ENCODE measurements at places on chromosomes 4 and X. TPM values are rescaled to one million over a fixed set of nuclear protein-coding genes. Genes with fewer than 3 reads are reported as not detected.

MAGEA11 gene
- not detected for total RNA-seq

GAGE12E gene
- total RNA-seq = not detected

- DNase-seq = no peak
Observed at GRCh38 chrX:105543283-105543682, 279.1 kb upstream of the NRK start.

GRCh38 chr4:8453957-8454356 is 13.4 kb downstream of the TRMT44 start:
- DNase-seq = no peak

DNA sequence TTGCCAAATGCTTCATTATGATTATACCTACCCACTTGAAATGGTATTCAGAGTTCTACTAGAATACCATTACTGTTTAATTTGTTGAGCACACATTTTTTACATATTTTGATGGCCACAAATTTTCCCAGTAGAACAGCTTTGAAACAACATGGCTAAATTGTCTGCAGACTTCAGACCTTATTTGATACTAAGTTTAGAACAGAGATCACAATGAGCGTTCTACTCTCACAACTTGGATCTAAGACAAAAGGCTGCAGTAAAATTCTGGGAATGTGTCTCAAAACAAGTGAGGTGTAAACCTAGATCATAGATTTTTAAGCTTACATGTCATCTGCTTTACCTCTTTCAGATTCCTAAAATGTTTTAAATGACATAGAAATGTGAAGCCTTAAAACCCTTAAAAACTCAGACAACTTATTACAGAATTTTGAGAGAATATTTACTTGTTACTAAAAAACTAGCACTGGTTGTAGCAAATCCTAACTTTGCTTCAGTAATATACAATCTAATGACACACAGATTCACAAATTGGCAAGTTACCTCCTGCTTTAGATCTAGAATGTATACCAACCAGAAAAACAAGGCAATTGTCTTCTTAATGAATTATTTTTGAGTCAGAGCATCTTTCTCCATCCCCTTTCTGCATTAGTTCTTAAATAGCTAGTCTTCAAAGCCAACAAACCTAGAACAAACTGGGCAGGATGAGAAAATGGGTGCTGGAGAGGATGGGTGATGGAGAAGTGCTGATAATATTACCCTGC is 243.3 kb downstream of the SLC7A11 start:
- DNase-seq = no peak

HERC6 gene
- total RNA-seq = 9.3 TPM

- DNase-seq = peak; percentile 16
Observed at GRCh38 chrX:100368167-100368566, 41.9 kb downstream of the PCDH19 start.

DNA sequence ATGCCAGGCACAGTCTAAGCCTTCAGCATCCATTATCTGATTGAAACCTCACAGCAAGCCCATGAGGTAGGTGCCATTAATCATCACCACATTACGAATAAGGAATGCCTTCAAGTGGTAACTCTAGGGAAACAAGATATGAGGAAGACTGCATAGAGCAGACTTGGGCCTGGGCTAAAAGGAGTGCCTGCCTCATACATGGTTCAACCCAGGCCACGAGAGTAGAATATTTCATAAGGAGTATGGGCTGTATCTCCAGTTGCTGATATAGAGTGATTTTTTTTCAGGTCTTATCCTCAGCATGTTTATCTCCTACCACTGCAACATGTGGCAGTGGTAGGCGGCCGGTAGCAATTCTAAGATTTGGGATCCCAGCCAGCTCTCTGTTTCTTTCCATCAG is 51.7 kb downstream of the ATP11C start:
- DNase-seq = no peak

DNA sequence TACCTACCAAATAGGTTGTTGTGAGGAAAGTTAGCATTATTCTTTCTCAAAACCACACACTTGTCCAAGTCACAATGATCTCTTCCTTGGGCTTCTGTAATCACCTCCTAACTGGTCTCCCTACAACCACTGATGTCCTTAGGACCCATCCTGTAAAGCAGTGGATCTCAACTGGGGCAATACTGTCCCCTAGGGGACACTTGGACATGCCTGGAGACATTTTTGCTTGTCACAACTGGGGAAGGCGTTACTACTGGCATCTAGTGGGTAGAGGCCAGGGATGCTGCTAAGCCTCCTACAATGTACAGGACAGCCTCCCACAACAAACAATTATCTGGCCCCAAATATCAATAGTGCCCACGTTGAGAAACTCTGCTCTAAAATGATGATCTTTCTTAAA is 118.7 kb upstream of the AP1S2 start:
- DNase-seq = peak; percentile 34

DNA sequence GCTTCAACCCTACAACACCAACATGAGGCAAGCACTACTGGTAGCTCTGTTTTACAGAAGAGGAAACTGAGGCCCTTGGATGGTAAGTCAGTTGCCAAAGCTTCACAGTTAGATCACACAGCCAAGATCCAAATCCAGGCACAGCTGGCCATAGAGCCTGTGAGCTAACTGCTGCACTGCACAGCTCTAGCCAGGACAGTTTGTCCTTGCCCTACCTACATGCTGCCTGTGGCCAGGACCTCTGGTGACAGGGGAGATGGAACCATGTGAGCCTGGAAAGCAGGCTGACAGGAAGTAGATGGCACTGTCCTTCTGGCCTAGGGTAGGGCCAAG is 257.8 kb downstream of the FBXW7 start:
- no peak for DNase-seq

PRAF2 gene
- 11.5 TPM for total RNA-seq

DNA sequence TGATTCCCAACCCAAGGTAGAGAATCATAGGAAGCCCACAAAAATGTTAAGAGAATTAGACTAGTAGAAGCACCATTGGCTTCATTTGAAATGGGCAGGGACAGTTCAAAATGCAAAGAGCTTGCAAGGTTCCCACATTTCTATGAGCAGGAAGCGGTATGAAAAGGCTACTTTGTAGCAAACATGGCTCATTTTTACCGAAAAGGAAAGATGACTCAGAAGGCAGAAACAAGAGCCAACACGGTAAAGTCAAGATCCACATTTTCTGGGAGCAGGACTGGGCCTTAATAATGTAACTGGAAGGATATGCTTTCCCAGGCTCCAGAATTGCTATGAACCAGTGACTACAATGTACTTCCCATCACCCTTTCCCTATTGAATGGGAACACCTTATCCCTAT is 89.5 kb downstream of the GLRA3 start:
- no peak for DNase-seq

- DNase-seq = no peak
Observed at GRCh38 chr4:48190839-48191238, 56.8 kb upstream of the TXK start.

SLC6A8 gene
- total RNA-seq = 0.58 TPM

PPP4R3C gene
- not detected for total RNA-seq

DNAAF6 gene
- not detected for total RNA-seq

DNA sequence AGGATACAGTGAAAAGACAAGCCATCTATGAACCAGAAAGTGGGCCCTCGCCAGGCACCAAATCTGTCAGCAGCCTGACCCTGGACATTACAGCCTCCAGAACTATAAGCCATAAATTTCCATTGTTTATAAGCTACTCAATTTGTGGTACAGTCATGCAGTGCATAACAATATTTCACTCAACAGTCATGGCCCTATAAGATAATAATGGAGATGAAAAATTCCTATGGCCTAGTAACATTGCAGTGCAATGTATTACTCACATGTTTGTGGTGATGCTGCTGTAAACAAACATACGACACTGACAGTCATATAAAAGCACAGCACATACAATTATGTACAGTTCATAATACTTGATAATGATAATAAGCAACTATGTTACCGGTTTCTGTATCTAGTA is 17.1 kb upstream of the TLR1 start:
- DNase-seq = no peak

GRCh38 chr4:9947168-9948062 is 73.9 kb downstream of the SLC2A9 start:
- no peak for DNase-seq

GRCh38 chr4:31692399-31692940 is 972.3 kb downstream of the PCDH7 start:
- DNase-seq = no peak

DNA sequence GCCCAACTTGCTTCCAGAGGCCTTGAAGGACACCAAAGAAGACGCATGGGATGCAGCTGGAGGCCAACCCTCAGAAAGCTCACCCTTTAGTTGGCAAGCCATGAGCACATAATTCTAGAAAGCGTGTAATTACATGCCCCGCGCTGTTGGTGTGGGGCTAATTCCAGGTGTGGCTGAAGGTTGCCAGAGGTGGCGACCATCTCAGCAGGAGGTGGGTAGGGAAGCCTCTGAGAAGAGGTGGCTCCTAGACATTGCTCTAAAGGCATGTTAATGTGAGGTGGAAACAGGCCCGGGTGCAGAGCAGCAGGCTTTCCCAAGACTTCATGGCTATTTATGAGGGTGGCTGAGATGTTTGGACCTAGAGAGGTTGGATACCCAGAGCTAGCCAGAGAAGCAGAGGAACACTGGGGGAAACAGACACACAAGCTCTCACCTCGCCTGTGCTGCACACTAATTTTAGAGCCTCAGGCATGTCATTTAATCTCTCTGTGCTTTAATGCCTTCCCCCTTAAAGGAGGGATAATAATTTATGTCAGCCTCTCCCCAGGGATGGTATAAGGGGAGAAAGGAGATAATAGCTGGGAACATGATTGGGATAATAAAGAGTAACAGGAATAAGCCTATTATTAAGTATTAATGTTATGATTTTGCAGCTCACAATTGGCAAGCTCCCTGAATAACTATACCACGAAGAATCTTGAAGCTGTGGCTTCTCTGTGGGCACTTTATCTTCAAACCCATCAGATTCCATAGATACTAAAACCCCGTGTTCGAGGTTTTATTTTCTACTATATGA is 60.0 kb upstream of the HELT start:
- no peak for DNase-seq

DNA sequence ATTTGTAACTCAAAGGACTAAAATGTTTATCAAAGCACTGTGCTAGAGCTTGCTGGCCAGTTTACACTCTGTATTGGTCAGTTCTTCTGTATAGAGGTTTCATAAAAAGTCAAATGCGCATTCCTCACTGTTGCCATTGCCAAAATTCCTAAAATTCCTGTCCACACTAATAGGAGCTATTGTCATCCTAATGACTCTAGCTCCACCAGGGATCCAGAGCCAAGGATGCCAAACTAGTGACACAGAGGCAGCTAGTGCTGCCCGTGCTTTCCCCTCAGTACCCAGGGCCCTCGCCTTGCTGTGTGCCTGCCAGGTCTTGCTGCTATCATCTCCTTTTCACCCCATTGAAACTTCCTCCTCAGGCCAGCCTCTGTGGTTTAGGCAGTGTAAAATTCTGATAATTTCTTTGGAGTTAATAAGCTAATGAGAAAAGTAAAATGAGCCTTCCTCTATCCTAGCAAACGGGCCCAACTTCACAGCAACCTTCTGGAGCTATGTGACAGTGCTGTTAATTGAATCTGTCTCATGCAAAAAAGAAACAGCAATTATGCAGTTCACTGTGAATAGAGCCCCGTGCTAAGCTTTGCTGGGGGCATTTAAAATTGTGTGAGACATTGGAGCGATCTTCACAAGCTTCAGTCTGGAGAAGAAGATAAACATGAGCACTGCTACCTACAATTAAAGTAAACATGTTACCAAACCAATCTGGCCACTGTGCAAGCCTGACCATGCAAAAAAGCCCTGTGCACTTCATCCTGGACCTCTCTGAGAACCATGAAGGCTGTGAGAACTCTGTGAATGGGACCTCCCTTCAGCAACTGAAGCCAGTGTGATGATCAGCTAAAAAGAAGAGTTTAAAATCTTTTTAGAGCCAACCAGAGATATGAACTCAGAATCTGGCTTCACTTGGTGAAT is 43.1 kb upstream of the FGF2 start:
- no peak for DNase-seq

DNA sequence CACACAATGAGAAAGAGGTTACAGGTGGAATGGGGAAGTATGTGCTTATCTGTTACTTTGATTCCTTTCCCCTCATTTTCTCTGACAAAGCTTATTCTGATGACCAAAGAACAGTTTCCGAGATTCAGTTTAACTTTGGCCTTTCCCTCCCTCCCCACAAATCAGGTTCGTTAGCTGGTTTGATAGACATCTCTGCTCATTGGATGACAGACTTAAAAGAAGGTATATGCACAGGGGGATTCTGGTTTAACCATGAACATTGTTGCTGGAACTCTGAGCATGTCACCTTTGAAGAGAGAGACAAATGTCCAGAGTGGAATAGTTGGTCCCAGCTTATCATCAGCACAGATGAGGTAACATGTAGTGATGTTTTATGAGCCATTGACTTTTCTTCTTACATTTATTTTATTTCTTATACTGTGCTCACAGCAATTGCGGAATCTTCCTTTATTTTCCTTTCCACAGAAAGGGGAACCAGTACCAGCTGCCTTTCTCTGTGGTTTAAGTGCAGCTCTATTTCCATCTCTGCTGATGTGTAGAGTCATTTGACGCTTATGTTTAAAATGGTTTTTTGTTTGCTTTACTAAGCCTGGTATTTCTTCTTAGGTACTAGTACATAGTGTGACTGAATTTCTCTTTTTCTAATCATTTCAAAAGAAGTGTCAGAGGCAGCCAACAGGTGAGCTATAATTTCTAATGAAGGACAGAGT is 125.0 kb downstream of the AKAP4 start:
- DNase-seq = no peak

DNA sequence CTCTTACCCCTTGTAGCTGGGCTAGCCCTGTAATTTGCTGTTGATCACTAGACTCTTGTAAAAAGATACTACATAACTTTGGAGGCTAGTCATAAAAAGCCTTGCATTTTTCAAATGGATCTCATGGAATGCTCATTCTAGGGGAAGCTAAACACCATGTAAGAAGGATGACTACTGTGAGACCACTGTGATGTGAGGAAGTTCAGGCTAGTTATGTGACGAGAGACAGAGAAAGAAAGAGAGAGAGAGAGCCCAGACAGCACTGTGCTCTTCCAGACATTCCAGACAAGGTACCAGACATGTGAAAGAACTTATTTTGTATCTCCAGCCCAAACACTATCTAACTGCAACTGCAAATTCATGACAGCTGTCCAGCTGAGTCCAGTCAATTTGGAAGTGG is 404.6 kb upstream of the PITX2 start:
- DNase-seq = no peak

MUC7 gene
- not detected for total RNA-seq

GRCh38 chrX:24257011-24257410 is 56.9 kb downstream of the SUPT20HL2 start:
- DNase-seq = no peak

GRCh38 chr4:36333303-36333877 is 52.0 kb downstream of the DTHD1 start:
- DNase-seq = no peak

USP17L25 gene
- not detected for total RNA-seq

S100P gene
- total RNA-seq = 1.9 TPM

CFP gene
- total RNA-seq = 4.7 TPM

GRCh38 chr4:168755598-168756477 is 254.2 kb downstream of the CBR4 start:
- DNase-seq = no peak

GRIPAP1 gene
- 63.3 TPM for total RNA-seq

CT83 gene
- not detected for total RNA-seq

- DNase-seq = no peak
Observed at GRCh38 chr4:52408471-52408870, 250.6 kb downstream of the USP46 start.

GRCh38 chr4:159698336-159698735 is 595.5 kb downstream of the RAPGEF2 start:
- DNase-seq = no peak

Measured in activated CD4-positive, alpha-beta T cell treated with anti-CD3 and anti-CD28 coated beads for 36 hours (primary cell).